ENCODE measurements at places on chromosomes 6 and 20.

- H3K36me3 ChIP-seq, result no peaks in the 10 kb centered on the region
- no peak overlapping the region for H3K27ac ChIP-seq
- no peak for DNase-seq
- no peaks in the 10 kb centered on the region for H3K27me3 ChIP-seq
Measured at GRCh38 chr6:3939964-3940363, 90.8 kb downstream of the FAM50B start.

DNA sequence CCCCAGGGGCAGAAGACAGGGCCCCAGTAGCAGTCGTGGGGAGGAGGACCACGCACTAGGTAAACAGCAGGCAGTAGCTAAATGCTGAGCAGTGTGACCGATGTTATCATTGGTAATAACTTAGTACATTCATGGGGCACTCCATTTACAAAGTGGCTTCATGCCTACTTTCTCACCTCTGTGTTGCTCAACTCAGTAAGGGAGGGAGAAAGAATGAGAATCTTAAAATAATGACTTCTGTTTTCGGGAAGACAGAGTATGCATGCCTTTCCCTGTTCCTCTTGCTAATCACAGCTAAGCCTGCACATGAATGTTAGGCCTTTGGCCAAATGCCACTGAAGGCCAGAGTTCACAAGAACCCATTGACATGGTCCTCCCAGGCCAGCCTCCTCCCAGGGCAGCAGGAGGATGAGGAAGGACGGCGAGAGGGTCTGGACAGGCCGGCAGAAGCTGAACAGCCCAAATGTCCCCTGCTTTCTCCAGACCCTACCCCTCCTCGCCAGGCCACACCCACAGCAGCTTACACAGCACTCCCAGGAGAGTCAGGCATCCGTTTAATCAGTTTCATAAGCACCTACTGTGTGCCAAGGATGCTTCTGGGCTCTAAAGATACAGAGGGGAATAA is 183.4 kb downstream of the ANKRD60 start:
- H3K4me1 ChIP-seq, result peaks cover 33% of the 10 kb centered on the region
- no peak overlapping the region for H3K4me3 ChIP-seq
- no peaks in the 10 kb centered on the region for H3K36me3 ChIP-seq
- no peak for DNase-seq

DNA sequence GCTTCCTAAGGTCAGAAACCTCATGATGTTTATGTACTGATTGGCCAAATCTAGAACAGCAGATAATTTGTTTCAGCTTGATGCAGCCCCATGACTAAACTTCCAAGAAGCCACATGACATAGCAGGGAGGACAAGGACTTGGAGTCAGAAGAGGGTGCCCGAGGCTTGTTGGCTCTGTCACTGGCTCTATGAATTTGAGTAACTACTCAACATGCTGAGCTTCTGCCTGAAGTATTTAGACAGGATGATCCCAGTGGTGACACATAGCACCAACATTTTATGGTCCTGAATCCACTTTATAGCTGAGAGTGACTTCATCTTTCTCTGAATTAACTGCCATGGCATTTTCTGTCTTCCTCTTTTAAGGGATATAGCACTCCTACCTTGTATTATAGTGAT is 13.5 kb upstream of the TBX18 start:
- H3K4me3 ChIP-seq, result no peak overlapping the region
- H3K27me3 ChIP-seq, result peaks cover 9% of the 10 kb centered on the region
- peaks cover 55% of the 10 kb centered on the region for H3K4me1 ChIP-seq
- peak; percentile 87 for DNase-seq
- H3K27ac ChIP-seq, result peak overlapping the region; percentile 22

GRCh38 chr6:128572294-128572693 is 51.9 kb upstream of the PTPRK start:
- H3K4me1 ChIP-seq, result peaks cover 69% of the 10 kb centered on the region
- no peak for DNase-seq
- H3K27me3 ChIP-seq, result no peaks in the 10 kb centered on the region
- 0 out of 2 replicates have a peak overlapping the region, but pooled peaks have one; percentile 28 for H3K27ac ChIP-seq

DNA sequence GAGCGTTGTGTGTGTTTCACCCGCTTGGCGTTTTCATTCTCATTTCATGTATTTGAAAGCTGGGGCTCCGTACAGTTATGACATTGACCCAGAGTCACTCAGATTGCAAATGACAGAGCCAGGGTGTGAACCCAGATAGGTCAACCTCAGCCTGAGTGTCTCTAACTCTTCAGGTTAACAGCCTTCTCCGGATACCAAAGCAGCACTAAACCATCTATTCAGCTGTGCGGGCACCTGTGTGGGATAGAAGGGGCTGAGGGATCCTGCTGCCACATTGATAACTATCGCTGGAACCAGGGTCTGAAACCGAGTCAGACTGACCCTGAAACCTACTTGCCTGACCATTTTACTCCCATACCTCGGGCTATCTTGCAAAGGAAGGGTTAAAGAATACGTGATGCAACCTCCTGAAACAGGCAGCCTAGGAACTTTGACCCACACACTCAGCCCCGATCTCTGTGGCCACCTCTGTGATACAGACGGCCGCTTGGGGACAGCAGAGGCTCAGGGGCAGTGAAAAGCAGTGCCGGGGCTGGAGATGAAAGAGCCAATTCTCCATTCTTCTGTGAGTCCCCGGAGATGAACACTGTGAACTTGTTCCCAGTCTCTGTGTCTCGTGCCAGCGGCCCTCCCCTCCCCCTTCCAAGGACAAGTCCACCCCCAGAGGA is 233.5 kb upstream of the QKI start:
- no peak for DNase-seq
- H3K27ac ChIP-seq, result no peak overlapping the region
- no peak overlapping the region for H3K4me3 ChIP-seq

DNA sequence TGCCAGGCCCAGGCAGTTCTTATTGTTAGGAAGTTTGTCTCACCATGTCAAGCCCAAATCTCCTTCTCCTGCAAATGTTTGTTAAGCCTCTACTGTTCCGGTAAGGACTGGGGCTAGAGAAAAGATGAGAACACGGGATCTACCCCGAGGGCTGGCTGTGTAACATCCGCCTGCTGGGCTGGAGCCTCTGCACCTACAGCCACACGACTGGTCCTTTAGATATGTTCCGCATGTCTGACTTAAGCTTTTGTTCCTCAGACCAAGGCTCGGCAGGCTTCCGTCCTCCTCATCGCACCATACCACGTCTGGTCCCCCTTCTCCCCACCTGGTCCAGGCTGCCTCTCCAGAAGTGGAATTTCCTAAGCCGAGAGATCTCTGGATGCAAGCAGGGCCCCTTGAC is 2.6 kb downstream of the GHRH start:
- peaks cover 6% of the 10 kb centered on the region for H3K36me3 ChIP-seq
- peaks cover 42% of the 10 kb centered on the region for H3K27me3 ChIP-seq
- no peak overlapping the region for H3K27ac ChIP-seq
- no peak for DNase-seq
- no peaks in the 10 kb centered on the region for H3K4me1 ChIP-seq

DNA sequence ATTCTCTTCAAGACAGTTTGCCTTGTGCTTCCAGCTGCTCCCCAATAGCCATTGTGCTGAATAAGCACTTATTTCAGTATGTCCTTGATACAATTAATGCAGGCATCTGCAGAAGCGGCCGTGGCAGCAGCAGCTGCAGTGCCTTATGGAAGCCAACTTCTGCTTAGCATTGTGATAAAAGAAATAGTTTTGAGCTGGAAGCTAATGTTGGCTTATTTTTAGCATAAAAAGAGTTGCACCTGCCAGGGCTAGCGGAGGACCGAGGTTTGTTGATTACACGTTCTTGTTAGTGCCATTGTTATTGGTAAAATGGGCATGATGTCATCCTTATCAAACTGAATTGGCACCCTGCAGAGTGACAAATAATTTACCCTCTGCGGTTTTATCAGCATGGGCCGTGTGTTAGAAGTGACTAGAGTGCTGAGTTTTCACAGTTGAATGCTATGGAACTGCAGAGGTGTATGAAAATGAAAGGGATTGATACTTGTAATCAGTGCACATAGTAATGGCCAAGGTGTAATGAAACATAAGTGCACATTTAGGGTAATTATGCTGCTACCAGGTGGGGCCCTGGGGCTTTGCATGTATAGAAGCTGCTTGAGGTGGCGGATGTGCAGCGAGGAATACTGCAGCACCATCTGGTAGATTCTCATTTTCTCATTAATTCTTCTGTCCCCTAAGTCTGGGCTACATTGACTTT is 334.3 kb downstream of the CDKAL1 start:
- no peak for DNase-seq
- H3K27ac ChIP-seq, result no peak overlapping the region
- H3K27me3 ChIP-seq, result no peaks in the 10 kb centered on the region
- no peaks in the 10 kb centered on the region for H3K36me3 ChIP-seq
- peaks cover 7% of the 10 kb centered on the region for H3K4me1 ChIP-seq
- H3K4me3 ChIP-seq, result no peak overlapping the region
